ENCODE measurements at places on chromosomes 3 and 15.

DNA sequence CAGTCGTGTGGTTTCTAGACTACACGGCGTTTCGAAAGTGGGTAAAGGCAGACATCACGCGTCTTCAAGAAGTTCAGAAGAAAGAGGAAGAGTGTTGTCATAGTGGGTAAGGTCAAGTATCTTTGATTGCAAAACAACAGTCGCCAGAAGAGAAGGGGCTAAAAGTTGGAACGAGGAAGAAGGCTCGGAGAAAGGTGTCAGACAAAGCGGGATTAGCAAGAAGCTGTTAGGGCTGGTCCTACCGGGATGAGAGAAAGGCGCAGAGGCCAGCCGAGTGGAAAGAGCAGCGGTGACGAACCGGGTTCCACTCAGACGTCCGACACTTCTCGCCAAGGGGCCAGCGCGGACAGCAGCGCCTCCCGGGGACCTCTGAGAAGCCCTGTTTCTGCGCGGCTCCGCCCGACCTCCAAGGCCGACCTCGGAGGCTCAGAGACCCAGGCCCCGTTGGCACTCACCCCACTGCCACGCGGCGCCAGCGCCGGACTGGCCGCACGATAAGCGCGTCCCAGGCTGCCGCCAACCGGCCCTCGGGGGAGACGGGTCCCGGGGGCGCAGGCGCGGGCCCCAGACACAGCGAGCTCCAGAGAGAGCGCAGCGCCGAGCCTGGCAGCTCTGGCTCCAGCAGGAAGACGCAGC, 436 bp downstream of the ADPGK start:
- DNase-seq, result peak; percentile 29

- DNase-seq, result peak; percentile 16
Measured at GRCh38 chr3:35777563-35778554, 138.5 kb downstream of the ARPP21 start.

DNA sequence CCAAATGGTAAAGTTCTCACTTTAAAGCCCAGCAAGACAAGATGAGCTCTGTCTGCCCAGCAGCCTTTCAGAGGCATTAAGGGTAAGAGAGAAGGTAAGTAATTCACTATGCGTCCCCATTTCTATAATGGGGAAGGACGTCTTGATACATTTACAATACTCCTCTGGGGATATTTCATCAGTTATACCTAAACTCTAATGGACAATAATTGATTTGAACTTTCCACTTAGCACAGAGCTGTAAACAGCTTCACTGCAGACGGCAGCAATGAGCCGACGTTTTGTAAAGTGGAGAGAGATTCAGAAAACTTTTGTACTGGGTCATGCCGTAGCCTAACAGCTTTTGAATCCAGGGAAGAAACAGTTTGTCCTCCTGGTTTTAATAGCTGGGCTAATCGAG, 127.4 kb downstream of the TIGIT start:
- DNase-seq, result no peak

- DNase-seq, result no peak
Measured at GRCh38 chr3:75180945-75181298, 483.2 kb upstream of the FRG2C start.

GRCh38 chr15:74960995-74961588, 4.5 kb upstream of the RPP25 start:
- peak; percentile 9 for DNase-seq

GRCh38 chr3:46356909-46357308, 3.0 kb downstream of the CCR2 start:
- DNase-seq, result no peak

DNA sequence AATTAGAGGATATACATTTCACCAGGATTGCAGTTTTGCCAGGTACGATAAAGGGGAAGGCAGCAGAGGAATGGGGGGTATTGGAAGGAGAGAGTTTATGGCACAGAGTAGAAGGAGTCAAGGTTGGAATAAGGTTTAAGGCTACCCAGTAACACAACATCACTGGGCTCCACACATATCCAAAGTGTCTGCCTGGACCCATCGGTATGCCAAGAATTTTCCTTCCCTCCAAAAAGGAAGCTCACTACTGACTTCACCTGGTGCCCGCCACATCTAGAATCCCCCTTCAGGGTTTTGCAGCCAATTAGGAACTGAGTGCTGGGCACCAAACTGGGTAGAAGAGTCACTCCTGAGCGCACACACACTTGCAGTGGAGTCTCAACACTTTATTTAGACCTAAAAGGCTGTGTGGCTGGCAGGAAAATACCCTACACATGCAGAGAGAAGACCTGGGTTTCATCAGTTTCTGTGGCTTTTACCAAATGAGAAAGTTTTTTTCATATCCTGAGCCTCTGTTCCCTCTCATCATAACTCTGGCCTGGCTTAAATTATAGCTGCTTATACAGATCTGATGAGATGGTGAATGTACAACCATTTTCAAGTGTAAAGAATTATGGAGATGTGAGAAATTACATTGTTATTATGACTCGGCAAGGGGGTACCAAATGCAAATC, 190.8 kb upstream of the LPP start:
- no peak for DNase-seq
